Stimulated activated CD8-positive, alpha-beta memory T cell treated with anti-CD3 and anti-CD28 coated beads, Interleukin-2, amount 100 ng/mL, for 1 hour (primary cell): ENCODE measurements at places on chromosomes 6 and 20.

GRCh38 chr6:108594640-108595039 lies 33.9 kb downstream of the FOXO3 start:
- no peak for DNase-seq

GRCh38 chr6:164108092-164108491 lies 693.6 kb downstream of the QKI start:
- DNase-seq, result no peak

GRCh38 chr20:59836767-59837166 lies 96.7 kb downstream of the SYCP2 start:
- DNase-seq, result no peak

GRCh38 chr20:12414446-12415274 lies 497.0 kb downstream of the BTBD3 start:
- no peak for DNase-seq

DNA sequence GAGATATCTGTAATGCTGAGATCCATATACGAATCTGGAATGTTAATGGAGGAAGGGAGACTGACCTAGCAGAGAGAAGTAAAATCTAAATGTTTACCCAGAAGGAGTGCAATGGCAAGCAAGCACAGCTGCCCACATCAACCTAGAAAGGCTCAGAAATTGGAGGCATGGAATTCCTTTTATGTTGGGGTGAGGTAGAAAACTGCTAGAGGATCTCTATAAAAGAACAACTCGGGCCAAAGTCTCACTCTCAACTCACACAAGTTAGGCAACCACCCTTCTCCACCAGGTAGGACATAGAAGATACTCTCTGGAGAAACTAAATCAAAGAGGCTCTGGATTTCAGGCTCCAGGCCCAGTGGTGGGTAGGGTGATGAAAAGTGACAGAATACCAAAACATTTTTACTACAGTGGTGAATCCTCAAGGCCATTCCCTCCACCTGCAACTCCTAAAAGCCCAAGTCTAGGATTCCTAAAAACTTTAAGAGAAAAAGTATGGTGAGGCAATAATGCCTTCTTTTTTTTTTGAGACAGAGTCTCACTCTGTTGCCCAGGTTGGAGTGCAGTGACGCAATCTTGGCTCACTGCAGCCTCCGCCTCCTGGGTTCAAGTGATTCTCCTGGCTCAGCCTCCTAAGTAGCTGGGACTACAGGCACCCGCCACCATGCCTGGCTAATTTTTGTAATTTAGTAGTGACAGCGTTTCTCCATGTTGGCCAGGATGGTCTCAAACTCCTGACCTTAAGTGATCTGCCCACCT lies 9.5 kb upstream of the ADGRG6 start:
- no peak for DNase-seq

DNA sequence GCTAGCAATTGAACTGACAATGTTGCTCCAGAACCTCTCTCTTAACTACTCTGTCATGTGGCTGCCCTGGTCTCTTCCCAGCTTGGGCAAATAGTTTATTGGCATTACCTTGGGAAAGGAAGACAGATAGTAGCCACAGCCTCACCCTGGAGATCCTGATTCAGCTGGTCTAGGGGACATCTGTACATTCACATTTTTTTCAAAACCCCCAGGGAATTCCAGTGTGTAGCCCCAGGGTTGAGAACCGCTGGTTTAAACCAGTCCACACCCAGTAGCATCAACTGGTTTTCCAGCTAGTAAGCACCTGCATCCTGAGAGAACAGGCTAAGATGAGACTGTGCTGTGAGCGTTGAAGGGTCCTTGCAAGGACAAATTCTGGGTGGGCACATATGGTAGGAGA lies 9.6 kb downstream of the SCUBE3 start:
- no peak for DNase-seq

GRCh38 chr6:52305948-52306767 lies 21.6 kb upstream of the MCM3 start:
- DNase-seq, result no peak

GRCh38 chr20:37744347-37744746 lies 50.5 kb downstream of the CTNNBL1 start:
- DNase-seq, result no peak

DNA sequence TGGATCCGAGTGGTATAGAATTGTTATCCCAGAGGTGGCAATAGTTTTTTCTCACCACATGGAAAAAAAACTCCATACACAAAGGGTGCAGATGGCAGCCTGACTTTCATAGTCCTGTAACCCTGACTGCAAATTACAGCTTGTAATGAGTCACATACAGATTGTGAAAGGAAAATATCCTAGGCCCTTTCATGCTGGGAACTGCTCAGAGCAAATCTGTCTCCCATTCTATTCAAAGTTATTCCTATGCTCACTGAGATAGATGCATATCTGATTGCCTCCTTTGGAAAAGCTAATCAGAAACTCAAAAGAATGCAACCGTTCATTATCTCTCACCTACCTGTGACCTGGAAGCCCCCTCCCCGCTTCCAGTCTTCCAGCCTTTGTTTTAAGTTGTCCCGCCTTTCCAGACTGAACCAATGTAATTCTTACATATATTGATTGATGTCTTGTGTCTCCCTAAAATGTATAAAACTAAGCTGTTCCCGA lies 108.7 kb upstream of the MAP3K4 start:
- no peak for DNase-seq

GRCh38 chr6:126075335-126076071 lies 89.2 kb downstream of the TRMT11 start:
- DNase-seq, result no peak

- DNase-seq, result no peak
These were observed 8.8 kb upstream of the CD83 start for GRCh38 chr6:14108571-14109410.

- no peak for DNase-seq
These were observed 185.6 kb downstream of the KIF16B start for GRCh38 chr20:16387666-16388065.

DNA sequence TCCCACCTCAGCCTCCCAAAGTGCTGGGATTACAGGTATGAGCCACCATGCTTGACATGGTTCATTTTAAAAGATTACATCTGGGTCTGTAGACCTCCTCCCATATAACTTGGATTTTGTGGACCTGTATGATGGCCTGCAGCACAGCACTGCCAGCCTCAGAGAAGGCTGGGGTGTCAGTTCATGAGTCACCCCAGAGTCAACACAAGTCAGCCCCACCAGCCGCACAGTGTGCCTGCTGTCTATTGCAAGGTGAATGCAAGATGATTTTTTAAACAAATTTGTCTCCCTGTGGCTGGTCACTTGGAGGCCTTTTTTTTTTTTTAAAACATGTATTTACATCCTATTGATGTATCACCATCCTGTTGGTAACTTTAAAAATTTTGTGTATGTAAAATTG lies 76.7 kb downstream of the RREB1 start:
- DNase-seq, result no peak

DNA sequence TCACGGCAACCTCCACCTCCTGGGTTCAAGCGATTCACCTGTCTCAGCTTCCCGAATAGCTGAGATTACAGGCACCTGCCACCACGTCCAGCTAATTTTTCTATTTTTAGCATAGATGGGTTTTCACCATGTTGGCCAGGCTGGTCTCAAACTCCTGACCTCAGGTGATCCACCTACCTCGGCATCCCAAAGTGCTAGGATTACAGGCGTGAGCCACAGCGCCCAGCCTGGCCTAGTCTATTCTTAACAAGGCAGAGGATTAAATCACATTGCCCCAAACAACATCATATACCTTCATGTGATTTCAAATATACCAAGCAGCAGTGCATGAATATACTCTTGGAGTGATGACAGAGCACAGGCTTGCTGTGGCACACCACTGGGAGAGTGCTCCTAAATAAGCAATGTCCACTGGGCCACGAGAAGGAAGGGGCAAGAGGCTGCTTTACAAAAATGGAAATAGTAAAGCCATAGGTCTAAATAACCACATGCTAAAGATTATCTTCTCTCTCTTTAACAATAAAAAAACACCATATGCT lies 76.6 kb upstream of the TULP1 start:
- no peak for DNase-seq

- no peak for DNase-seq
These were observed 26.2 kb downstream of the RIPOR2 start for GRCh38 chr6:24909241-24910216.

DNA sequence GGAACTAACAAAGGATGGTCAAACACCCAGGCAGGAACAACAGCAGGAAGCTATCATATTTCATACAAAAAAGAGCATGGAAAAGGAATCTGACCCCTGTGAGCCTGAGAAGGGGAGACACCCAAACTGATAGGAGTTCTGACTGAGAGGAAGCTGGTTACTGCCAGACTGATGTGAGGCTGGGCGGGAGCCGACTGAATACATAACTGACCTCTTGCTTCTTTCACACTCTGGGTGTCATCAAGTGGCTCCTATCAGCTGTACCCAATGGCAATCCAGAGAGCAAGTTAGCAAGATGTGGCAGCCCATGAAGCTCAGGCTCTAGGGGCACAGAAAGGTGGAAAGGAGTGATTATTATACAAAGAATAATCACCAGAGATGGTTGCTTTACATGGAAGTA lies 795.1 kb upstream of the HS3ST5 start:
- no peak for DNase-seq

DNA sequence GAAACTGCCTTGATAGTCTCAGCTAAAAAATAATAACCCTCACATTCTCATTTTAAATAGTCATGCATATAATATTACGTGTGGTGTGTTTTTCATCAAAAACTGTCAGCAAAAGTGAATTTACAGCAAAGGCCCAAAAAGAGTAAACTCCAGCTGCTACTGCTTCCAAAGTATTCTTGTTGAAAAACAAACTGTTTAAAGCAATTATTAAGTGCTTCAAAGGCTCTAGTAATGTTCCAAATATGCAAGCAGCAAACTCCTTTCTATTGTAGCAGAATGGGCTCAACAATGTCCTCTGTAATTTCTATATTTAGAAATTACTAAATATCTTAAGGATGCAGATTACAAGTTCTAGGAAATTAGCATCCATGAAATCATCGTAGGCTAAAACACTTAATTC lies 280.0 kb upstream of the TBX18 start:
- no peak for DNase-seq

DNA sequence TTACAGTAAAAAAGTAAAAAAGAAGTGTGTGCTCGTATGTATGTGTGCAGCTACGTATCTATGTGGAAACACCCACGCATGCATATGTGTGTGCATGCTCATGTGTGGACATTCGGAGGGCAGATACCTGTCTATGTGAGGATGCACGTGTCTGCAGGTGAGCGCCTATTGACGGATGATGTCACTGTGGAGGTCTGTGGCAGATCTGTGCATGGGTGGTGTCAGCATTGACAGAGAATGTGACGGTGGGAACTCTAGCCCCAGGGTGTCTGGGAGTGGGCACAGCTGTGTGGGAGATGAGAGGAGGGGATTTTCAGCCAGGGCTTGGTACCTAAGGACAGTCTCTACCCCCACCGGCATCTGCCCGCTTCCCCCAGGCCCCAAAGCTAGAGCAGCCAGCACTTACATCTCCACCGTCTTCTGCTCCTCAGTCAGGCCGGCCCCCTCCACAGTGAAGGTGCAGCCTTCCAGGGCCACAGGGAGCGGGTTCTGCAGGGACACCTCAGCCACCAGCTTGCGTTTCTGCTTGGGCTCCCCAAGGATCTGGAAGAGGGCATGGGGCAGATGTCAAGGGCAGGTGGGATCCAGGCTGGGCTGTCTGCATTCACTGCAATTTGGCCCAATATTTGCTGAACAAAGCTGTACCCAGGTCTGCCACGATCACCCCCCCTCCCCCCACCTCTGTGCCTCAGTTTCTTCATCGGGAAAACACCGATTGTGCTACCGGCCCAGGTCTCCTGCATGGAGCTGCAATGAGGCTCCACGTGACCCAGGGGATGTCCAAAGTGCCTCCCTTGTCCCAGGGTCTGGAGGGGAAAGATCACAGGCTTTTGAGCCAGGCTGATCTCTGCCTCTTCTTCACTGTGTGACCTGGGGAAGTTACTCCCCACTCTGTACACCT lies 34.1 kb downstream of the TGM2 start:
- no peak for DNase-seq

GRCh38 chr6:145323646-145324045 lies 411.7 kb downstream of the EPM2A start:
- DNase-seq, result no peak

DNA sequence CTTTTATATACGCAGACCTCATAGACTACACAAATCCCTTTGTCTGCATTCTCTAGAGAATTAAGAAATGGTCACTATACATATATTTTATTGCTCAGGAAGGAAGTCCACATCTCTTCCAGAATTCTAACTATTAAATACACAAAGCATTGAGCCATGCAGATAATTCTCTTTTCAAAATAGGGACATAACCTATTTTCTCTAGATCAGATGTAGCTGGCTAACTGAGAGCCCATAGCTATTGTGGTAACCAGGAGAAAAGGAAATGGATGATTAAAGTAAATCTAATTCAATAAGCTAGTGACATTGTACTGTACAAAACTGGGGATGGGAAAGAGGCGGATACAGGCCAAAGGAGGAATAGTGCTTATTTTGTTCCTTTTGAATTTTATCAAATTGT lies 137.2 kb downstream of the BACH2 start:
- DNase-seq, result no peak

GRCh38 chr20:37801921-37802320 lies 101.0 kb upstream of the VSTM2L start:
- no peak for DNase-seq

DNA sequence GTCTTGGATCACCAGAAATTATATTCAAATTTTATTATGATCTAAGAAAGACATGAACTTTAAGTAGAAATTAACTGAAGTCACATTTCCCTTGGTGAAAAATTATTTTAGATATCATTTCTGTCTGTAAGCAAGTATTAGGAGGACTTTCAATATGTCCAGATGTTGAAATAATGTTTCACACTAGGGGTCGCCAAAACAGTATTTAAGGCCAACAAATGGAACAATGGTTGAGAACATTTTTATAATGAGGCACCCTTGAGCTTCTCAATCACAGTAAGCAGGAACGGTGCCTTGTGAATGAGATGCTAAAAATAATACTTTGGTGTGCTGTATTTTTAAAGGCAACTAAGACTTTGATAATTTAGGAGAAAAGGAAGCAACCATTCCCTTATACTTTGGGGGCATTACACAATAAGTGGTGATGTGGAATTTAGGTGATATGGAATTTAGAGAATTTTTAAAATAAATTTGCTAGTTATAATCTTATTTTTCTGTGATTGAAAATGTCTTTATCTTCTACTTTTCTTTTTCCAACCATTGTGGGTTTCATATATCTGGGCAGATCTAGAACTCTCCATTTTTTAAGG lies 9.6 kb upstream of the SF3B5 start:
- DNase-seq, result no peak

DNA sequence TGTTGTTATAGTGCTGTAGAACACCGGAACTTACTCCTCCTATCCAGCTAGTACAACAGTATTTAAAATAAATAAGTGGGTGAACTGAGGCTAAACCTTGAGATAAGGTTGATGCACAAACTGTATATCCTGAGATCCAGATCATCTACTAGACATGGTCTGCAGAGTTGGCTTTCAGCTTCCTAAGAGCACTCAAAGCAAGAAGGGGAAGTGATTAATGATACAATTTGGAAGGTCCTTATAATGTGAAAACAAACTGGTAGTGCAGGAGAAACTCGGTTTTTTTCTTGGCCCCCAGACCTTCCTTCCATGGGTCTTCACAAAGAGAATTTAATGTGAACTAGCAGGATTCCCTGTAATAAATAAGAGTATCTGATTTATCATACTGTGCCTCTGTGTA lies 27.4 kb upstream of the RREB1 start:
- DNase-seq, result no peak

GRCh38 chr20:62428396-62429295 lies 1.3 kb upstream of the RBBP8NL start:
- no peak for DNase-seq

- no peak for DNase-seq
These were observed 804 bp downstream of the C6orf141 start for GRCh38 chr6:49551078-49551865.
